ENCODE measurements at places on chromosomes 12 and 14. TPM values are rescaled to one million over a fixed set of nuclear protein-coding genes. Genes with fewer than 3 reads are reported as not detected.

DNA sequence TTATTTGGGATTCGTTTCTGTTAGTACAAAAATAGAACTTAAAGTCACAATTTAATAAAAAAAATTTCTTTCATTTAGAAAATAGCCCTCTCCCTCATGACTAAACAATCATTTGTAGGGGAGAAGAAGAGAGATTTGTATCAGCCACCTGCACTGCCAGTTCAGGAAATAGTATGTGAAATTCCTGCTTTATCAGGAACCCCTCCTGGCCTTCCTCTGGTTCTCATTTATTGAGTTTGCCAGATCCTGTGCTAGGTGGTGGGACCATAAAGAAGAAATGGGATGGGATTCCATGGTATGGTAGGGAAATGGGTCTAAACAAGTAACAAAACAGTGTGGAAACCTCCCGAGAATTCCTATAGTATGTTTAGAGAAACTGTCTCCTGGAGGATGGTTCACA, 30.0 kb downstream of the RASSF8 start:
- DNase-seq: no peak

The YY1 gene
- 119 TPM for polyA plus RNA-seq

- DNase-seq: no peak
These were observed 390.1 kb upstream of the RGS6 start for GRCh38 chr14:71541973-71542690.

The KITLG gene
- 33.0 TPM for polyA plus RNA-seq

DNA sequence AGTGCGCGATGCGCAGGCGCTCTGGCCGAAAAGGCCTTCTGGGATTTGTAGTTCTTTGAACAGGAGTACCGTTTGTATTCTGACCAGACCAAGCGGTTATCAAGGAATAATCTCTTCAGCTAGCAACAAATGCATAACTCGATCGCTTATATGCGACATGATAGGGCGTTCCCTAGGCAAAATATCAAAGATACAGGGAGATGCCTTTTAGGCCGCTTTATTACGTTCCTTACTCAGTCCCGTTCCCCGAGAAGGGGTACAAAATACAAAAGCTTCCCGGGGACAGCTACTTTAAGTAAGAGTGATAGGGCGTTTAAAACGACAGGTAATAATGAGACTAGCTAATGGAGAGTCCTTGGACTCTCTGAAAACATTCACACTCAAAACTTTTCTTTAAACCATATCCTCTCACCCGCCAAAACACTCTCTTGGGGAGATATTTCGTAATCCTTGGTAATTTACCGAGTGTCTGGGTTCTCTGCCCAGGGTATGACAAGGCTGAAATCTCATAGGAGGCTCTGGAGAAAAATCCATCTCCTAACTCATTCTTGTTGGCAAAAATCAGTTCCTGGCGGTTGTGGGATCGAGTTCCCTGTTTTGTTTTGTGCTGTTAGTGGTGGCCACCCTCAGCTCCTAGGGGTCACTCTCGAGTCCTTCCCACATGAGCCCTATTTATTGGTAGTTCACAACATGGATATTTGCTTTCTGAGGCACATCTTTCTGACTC, 412 bp upstream of the SNW1 start:
- DNase-seq: no peak

The NEK9 gene
- 120 TPM for polyA plus RNA-seq

DNA sequence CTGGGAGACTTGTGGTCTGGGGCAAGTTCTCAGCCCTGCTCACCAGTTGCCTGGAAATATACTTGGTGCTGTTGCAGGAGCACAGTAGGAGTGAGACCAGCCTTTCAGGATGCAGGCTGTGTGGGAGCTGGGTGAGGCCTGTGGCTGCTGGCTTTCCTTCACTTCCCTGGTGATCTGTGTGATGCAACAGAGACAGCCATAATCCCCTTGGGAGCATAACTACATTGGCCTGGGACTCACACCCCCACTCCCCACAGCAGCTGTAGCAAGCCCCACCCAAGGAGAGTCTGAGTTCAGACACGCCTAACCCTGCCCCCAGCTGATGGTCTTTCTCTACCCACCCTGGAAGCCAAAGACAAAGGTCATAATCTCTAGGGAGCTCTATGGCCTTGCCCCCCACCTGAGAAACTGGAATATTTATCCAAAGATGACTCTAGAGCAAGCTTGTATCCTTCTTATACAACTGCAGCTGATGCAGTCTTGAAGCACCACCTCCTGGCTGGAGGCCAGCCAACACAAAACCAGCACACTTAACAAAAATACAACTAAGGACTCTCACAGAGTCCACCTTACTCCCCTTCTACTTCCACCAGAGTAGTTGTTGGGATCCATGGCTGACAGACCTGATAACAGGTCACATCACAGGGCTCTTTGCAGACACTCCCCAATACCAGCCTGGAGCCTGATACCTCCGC, 190.4 kb upstream of the CPNE8 start:
- DNase-seq: no peak

- DNase-seq: no peak
These were observed 83.7 kb upstream of the IGF1 start for GRCh38 chr12:102564026-102564425.

The E2F7 gene
- polyA plus RNA-seq: 9.3 TPM

DNA sequence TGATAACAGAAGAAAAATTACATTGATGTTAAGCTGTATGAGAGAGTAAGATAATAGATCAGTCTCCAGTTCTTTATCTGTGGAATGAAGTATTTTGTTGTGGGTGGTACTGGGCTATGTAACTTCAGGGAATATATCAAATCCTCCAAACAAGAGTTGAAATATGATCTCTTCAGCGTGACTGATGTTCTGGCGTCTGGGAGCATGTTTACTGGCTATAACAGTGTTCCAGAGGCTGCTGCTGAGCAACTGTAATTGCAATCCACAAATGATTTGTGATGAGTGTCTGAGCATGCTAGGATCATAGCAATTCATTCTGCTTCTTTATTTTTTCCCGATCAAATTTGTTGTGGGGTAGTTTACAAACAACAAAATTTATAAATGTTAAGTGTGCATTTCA, 18.6 kb upstream of the CCDC198 start:
- DNase-seq: no peak

DNA sequence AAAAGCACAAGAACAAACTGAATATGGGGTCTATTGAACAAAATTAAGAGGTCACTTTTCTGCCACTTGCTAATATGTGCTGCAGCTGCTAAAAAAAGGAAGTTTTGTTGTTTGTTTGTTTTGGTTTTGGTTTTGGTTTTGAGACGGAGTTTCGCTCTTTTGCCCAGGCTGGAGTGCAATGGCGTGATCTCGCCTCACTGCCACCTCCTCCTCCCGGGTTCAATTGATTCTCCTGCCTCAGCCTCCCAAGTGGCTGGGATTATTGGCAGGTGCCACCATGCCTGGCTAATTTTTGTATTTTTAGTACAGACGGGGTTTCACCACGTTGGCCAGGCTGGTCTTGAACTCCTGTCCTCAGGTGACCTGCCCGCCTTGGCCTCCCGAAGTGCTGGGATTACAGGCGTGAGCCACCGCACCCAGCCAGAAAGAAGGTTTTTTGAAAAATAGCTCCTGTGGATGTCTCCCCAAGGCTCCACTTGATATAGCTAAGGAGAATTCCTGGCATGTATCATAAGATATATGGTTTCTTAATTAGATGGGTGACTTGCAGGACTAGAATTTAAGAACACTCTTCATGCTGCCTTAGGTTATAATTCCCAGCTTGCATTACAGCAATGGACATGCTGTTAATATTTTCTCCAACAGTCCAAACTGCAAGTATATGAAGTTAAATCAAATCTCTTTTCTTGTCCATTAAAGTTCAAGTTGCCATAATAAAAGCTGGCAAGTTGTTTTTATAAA, 237.6 kb upstream of the AMIGO2 start:
- DNase-seq: no peak

- no peak for DNase-seq
These were observed 83.8 kb upstream of the RFLNA start for GRCh38 chr12:124210991-124211577.

DNA sequence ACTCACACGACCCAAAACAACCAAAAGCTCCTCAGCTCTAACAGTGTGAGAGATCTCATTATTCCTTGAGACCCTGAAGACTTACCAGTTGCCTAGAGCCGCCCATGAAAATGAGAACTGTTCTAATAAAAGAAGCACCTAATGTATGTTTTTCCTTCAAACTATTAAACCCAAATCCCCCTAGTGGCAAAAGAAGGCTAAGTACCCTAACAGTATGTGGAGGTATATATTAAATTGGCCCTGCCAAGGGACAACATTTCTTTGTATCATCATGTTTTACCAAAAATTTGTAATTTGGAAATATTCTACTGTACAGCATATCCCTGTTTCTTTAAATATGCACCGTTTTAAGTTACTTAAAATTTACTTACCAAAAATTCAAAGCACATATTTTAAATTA, 38.0 kb upstream of the PPFIA2 start:
- no peak for DNase-seq

- no peak for DNase-seq
These were observed 194.3 kb downstream of the RGS6 start for GRCh38 chr14:72126561-72126960.

- no peak for DNase-seq
These were observed 753.6 kb downstream of the SLC16A7 start for GRCh38 chr12:60349232-60349978.

DNA sequence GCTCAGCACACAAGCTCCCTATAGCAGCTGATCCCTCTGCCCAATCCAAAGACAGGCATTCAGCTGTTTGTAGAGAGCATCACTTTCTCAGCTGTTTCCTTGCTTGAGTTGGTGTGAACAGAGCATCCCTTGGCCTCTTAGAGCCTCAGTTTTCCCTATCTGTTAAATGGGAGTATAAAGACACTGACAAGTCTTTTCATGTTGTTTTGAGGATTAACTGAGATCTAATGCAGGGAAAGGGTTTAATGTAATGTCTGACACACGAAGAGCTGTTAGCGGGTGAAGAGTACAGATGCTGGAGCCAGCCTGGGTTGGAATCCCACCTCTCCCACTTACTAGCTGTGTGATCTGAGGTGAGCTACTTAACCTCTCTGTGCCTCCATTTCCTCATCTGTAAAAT, 149.5 kb downstream of the PHETA1 start:
- no peak for DNase-seq

DNA sequence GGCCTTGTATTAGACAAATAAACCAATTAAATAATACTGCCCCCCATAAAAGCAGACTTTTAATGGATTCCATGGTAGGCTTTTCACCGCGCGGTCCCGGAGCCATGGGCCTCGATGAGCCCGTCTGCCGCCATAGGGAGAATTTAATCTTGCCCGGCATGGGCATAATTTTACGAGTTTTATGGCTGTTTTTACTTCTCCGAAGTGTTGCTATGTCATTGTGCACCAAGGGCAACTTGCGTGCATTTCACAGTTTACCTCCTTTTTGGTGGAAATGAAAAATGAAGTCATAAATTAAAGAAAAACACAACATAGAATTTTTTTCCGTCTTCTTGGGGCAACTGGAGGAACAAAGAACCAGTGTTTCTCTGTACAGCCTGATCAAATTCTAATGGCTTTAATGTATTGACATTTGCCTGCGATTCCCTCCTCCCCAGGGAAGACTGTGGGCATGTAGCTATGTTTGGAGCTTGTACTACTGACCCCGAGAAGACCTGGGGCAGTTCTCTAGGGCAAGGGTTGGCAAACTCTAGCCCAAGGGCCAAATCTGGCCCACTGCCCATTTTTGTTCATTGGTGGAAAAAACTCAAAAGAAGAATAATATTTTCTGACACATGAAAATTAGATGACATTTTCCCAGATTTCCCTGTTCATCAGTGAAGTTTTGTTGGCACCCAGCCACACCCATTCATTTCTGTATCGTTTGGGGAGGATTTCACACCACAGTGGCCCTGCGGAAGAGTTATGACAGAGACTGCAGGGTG, 142.7 kb downstream of the CHST11 start:
- DNase-seq: no peak

The CCDC196 gene
- polyA plus RNA-seq: not detected

DNA sequence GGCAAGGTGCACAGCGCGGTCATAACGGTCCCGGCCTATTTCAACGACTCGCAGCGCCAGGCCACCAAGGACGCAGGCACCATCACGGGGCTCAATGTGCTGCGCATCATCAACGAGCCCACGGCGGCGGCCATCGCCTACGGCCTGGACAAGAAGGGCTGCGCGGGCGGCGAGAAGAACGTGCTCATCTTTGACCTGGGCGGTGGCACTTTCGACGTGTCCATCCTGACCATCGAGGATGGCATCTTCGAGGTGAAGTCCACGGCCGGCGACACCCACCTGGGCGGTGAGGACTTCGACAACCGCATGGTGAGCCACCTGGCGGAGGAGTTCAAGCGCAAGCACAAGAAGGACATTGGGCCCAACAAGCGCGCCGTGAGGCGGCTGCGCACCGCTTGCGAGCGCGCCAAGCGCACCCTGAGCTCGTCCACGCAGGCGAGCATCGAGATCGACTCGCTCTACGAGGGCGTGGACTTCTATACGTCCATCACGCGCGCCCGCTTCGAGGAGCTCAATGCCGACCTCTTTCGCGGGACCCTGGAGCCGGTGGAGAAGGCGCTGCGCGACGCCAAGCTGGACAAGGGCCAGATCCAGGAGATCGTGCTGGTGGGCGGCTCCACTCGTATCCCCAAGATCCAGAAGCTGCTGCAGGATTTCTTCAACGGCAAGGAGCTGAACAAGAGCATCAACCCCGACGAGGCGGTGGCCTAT, 875 bp downstream of the HSPA2 start:
- no peak for DNase-seq

- no peak for DNase-seq
These were observed 29.6 kb upstream of the TBPL2 start for GRCh38 chr14:55470025-55470424.

DNA sequence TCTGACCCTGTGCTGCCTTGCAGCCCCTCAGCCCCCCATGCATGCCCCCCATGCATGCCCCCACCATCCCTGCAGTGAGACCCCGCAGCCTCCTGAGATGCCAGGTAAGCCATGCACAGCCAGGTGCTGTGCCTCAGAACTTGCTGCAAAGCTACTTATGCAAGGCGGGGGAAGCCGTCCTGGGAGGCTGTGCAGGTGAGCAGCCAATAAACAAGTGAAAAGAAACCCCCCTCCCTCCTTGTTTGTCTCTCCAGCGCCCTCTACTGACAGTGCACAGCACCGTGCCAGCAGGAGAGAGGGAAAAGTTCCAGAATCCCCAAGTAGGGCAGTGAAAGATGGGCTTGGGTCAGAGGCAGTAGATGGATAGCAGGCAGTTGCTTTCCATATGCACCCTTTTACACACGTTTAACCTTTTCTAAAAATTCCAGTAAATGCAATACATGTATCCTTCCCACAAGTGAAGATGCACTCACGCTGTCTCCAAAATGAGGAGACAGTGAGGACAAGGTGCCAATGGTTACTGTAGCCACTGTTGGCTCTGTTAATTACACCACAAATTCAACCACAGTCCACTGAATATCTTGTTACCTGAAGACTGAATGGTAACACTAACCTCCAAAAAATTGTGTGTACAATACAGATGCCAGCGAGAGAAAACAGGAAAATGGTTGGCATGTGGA, 18.0 kb downstream of the TNFAIP2 start:
- no peak for DNase-seq

DNA sequence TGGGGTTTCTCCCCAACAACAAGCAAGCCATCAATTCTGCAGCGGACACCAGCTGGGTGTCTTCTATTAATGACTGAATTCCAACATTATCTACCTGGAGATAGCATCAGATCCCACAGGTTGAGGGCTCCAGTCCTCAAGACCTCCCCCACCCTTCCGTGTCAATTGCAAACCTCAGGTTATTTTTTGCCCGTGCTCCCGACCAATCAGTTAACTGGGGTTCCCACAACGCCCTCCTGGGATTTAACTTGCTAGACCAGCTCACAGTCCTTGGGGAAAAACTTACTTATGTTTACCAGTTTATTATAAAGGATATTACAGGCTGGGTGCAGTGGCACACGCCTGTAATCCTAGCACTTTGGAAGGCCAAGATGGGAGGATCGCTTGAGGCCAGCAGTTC, 9.7 kb downstream of the DICER1 start:
- no peak for DNase-seq

- DNase-seq: no peak
These were observed 55.5 kb upstream of the PARP11 start for GRCh38 chr12:3928538-3929184.

Measured in left renal cortex interstitium (tissue), 4 donors.